ENCODE measurements at places on chromosomes 3 and 15. TPM values are rescaled to one million over a fixed set of nuclear protein-coding genes. Genes with fewer than 3 reads are reported as not detected.

CDHR4 gene
- not detected for total RNA-seq

SYNPR gene
- total RNA-seq: 6.1 TPM

PIERCE2 gene
- total RNA-seq: 1.9 TPM

CD96 gene
- not detected for total RNA-seq

TTLL13 gene
- not detected for total RNA-seq

BOC gene
- total RNA-seq: 32.9 TPM

PRR23C gene
- not detected for total RNA-seq

DYNLT2B gene
- 14.8 TPM for total RNA-seq

DOCK3 gene
- 13.4 TPM for total RNA-seq

DUOXA2 gene
- total RNA-seq: not detected

PYGO1 gene
- 7.8 TPM for total RNA-seq

NDUFB5 gene
- total RNA-seq: 77.7 TPM

ZNF80 gene
- total RNA-seq: not detected

FBXL2 gene
- total RNA-seq: 21.4 TPM

SLCO3A1 gene
- 27.9 TPM for total RNA-seq

IL20RB gene
- total RNA-seq: 1.8 TPM

CCR3 gene
- not detected for total RNA-seq

STARD9 gene
- total RNA-seq: 45.1 TPM

TRH gene
- 1.7 TPM for total RNA-seq

CCDC32 gene
- total RNA-seq: 21.4 TPM

GOLGA8J gene
- total RNA-seq: not detected

HYPK gene
- total RNA-seq: 26.5 TPM

ZNF662 gene
- 16.3 TPM for total RNA-seq

SRGAP3 gene
- total RNA-seq: 197 TPM

FAN1 gene
- total RNA-seq: 22.9 TPM

XCR1 gene
- total RNA-seq: not detected

SLC7A14 gene
- total RNA-seq: 6.2 TPM

TBL1XR1 gene
- total RNA-seq: 101 TPM

SLITRK3 gene
- not detected for total RNA-seq

SLC38A3 gene
- not detected for total RNA-seq

RTP4 gene
- total RNA-seq: not detected

RYR3 gene
- total RNA-seq: 7.4 TPM

MESP1 gene
- 1.1 TPM for total RNA-seq

CLDN18 gene
- total RNA-seq: not detected

TNNC1 gene
- total RNA-seq: 2.7 TPM

THSD4 gene
- total RNA-seq: 12.3 TPM

TRIM42 gene
- not detected for total RNA-seq

MYL3 gene
- not detected for total RNA-seq

CNTN6 gene
- 23.2 TPM for total RNA-seq

TLR9 gene
- total RNA-seq: 0.37 TPM

TTC21A gene
- total RNA-seq: 7.8 TPM

CPNE4 gene
- 2.7 TPM for total RNA-seq

ZNF385D gene
- total RNA-seq: 42.9 TPM

HCN4 gene
- 17.0 TPM for total RNA-seq

ROBO2 gene
- total RNA-seq: 330 TPM

FOXB1 gene
- not detected for total RNA-seq

C3orf62 gene
- total RNA-seq: 7.5 TPM

TMEM212 gene
- total RNA-seq: not detected

TBC1D2B gene
- 45.3 TPM for total RNA-seq

UPK1B gene
- not detected for total RNA-seq

CHL1 gene
- total RNA-seq: 35.5 TPM

RGMA gene
- total RNA-seq: 56.6 TPM

All from glutamatergic neuron (in vitro differentiated cells).